Esophagus mucosa (tissue), 1 donor: ENCODE measurements at places on chromosomes 1 and 21. TPM values are rescaled to one million over a fixed set of nuclear protein-coding genes. Genes with fewer than 3 reads are reported as not detected.

SLC30A2 gene
- not detected for total RNA-seq

GJA8 gene
- total RNA-seq: not detected

DNM3 gene
- total RNA-seq: 1.6 TPM

VWA1 gene
- total RNA-seq: 29.4 TPM

ZBTB48 gene
- 14.5 TPM for total RNA-seq

RPE65 gene
- not detected for total RNA-seq

SERPINC1 gene
- total RNA-seq: 0.32 TPM

GRCh38 chr1:230958370-230958769, 20.3 kb downstream of the TTC13 start:
- no peak for ATAC-seq

- no peak for ATAC-seq
These were observed 1036.3 kb downstream of the TTLL7 start for GRCh38 chr1:82962658-82963057.

GRCh38 chr1:35298464-35298863, 30.0 kb downstream of the ZMYM4 start:
- ATAC-seq: peak; percentile 80

GRCh38 chr1:116036255-116036654, 59.9 kb downstream of the SLC22A15 start:
- no peak for ATAC-seq

- no peak for ATAC-seq
These were observed 20.0 kb downstream of the UBASH3A start for GRCh38 chr21:42423685-42424084.

DNA sequence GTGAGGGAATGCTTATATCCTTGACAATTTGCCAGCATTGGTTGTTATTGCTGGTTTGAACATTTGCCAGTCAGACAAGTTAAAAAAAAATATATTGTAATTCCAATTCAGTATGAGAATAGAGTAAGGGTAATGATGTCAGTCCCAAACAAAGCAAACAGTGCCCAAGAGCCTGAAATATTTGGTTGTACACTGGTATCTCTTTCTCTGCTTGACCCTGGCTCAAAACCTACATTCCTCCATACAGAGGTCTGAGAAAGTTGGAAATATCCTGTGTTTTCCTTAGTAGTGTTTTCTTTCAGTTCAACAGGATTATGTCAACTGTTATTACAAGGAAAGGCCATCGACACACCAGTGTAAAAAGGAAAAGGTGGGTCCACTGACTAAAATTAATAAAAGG, 145.6 kb downstream of the MRPL39 start:
- no peak for ATAC-seq

- ATAC-seq: no peak
These were observed 8.6 kb downstream of the ADAMTSL4 start for GRCh38 chr1:150557813-150558212.

DNA sequence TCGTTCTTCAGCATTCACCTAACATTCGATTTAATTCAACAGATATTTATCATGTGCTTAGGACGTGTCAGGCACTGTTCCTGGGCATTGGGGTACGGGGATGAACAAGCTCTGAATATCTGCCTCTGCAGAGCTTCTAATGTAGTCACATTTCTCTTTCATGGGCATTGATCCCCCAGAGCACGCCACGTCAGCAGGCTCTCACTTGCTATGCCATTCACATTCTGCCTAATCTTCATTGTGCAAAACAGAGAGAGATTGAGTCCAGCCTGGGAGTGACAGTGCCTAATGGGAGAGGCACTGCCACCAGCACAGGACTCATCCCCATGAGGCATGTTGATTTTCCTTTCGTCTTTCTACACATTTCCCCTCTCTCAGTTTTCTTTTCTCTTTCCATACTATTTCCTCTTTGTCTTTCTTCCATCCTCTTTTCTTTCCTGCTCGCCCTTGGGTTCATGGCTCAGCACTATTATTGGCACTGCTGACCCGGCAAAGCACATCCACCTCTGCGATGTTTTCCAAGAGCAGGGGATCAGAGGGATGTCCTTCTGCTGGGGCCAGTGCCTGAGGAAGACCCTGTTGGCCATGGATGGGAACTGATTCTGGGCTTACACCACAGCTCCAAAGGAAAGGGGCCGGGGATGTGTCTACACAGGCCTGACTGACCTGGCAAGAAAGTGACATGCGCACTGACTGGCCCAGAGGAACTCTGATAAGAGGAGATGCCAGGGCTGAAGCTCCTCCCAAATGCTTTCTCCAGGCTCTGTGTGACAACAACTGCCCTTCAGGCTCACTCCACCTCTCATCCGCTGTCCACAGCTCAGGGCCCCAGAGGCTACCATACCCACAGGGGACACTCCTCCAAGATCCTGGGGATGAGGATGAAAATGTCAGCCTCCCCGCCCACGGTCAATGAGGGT, 195.9 kb downstream of the TOMM20 start:
- ATAC-seq: peak; percentile 25

- no peak for ATAC-seq
These were observed 67.1 kb upstream of the CAPZB start for GRCh38 chr1:19552291-19553010.

GRCh38 chr1:201095581-201095980, 16.6 kb downstream of the CACNA1S start:
- ATAC-seq: no peak
